Hepatocyte (in vitro differentiated cells): ENCODE measurements at places on chromosomes 6 and 20. TPM values are rescaled to one million over a fixed set of nuclear protein-coding genes. Genes with fewer than 3 reads are reported as not detected.

- no peak for DNase-seq
These were observed 114.2 kb upstream of the PHACTR1 start for GRCh38 chr6:12602342-12602741.

Gene LHFPL5
- total RNA-seq: not detected in 2 replicates

DNA sequence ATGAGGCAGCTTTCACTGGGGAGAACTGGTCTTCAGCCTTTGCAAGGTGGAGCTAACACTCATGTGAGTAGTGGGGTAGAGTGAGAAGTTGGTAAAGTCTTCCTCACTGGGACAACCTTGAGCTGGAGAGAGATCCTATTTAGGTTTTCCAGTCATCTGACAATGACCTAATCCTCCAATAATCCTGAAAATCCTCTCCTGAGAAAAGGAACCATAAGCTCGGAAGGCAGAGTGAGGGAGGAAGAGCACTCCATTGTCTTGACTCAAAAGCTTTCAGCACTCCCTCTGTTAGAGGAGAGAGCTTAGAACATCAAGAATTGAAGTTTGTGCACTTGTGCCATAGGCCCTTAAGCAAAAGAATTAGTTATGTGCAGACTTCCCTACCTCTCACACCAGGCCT is 77.8 kb downstream of the TRAM2 start:
- no peak for DNase-seq

GRCh38 chr6:123629258-123629941 is 7.3 kb downstream of the TRDN start:
- no peak for DNase-seq

- peak; percentile 90 for DNase-seq
These were observed 35.2 kb upstream of the MDFI start for GRCh38 chr6:41602864-41603608.

Gene MEI4
- 0.27 and 0.44 TPM in 2 replicates for total RNA-seq

DNA sequence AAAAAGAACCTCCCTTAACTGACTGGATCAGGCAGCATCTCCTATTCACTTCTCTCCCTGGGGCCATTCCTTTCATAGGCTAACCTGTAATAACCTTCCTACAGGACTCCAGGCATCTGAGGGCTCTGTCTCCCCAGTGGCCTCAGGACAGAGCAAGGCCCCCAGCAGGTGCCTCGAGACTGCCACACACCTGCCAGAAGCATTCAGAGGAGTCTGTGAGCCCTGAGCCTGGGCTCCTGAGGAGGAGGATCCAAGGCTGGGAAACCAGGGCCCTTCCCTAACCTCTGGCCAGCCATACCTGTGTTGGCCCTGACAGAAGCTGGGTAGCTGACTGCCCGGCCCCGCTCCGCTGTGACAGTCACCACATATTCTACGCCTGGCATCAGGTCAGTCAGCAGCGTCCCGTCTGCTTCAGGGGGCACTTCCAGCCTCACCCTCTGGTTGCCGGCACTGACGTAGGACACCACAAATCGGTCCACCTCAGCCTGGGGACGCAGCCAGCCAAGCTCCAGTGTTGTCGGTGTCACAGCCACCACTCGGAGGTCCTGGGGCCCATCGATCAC is 20.6 kb downstream of the TNXB start:
- DNase-seq: no peak

Gene PPP1R14C
- 1.5 and 2.1 TPM in 2 replicates for total RNA-seq

GRCh38 chr20:8509809-8510208 is 377.7 kb downstream of the PLCB1 start:
- no peak for DNase-seq
